ENCODE measurements at places on chromosomes 7 and 10.

DNA sequence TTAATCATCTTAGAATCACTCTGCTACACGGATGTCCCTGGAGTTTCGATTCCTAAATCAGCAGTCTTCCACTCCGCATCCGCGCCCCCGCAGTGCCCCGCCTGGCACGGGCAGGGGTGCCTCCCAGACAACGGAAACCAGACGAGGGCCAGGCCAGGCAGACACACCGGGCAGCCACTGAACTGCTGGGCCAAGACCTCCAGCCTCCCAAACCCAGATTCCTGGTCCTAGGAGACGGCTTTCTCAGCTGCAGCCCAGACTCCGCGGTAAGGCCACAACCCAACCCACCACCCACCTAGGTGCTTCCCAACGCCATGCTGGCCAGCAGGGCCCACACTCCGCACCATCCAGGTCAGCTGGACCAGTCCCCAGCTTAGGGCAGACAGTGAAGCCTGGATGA, 33.2 kb downstream of the MAD1L1 start:
- DNase-seq, result no peak

- DNase-seq, result no peak
These were observed 316.6 kb downstream of the KCNMA1 start for GRCh38 chr10:77320971-77321471.

DNA sequence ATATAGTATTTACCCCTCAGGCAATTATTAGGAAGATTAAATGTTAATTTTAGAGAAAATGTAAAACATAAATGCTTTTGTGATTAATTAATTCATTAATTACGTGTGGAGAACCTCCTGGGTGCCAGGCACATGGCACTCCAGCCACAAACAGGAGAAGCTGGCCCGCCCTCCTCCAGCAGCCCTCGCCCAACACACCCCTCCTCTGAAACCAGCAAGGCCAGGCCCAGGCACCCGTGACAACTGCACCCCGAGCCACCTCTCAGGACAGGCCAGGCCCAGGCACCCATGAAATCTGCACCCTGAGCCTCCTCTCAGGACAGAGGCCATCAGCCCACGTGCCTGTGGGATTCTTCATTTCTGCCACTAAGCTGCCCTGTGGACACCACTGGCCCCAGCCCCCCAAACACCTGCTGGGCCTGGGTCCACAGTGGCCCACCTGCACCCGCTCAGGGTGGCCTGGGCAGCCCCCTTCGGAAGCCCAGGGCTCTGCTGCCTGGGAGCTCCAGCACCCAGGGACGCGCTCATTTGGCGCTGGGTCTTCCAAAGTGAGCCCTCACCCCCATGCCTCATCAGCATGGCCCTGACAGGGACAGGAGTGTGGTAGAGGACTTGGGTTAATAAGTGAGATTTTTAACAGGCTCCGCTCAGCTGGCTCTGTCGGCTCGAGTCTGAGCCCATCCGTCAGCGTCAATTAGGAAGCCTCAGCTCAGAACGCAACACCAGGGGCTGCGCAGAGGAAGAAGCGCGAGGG, 482.1 kb downstream of the DNAJB6 start:
- no peak for DNase-seq

DNA sequence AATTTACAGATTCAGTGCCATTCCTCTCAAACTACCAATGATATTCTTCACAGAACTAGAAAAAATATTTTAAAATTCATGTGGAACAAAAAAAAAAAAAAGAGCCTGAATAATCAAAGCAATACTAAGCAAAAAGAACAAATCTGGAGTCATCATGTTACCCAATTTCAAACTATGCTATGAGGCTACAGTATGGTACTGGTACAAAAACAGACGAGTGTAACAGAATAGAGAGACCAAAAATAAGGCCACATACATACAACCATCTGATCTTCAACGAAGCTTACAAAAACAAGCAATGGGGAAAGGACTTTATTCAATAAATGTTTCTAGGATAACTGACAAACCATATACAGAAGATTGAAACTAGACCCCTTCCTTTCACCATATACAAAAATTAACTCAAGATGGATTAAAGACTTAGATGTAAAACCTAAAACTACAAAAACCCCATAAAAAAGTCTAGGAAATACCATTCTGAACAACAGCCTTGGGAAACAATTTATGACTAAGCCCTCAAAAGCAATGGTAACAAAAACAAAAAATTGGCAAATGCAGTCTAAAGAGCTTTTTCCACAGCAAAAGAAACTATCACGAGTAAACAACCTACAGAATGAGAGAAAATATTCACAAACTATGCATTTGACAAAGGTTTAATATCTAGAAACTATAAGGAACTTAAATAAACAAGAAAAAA, 207.7 kb downstream of the PTN start:
- DNase-seq, result no peak

DNA sequence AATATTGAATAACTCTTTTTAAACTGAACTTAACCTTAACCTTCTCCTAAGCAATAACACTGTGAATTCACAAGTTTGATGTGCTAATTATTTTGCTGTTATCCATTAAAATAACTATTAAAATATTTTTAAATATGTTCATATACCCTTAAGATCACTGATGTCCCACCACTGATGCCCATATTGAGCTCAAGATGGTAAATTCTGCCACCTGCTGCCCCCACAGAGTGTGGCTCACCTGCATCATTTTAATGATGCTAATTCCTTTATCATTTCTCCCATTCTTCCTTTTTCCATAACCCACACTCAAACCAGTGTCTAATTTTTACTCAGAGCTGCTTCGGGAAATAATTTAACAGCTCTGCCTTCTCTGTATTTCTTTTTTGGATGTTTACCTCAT, 82.3 kb upstream of the ARID5B start:
- DNase-seq, result no peak

- DNase-seq, result no peak
These were observed 16.5 kb upstream of the ARL4A start for GRCh38 chr7:12670743-12671520.

- DNase-seq, result no peak
These were observed 18.5 kb upstream of the NPFFR1 start for GRCh38 chr10:70302292-70302691.

- DNase-seq, result no peak
These were observed 61.9 kb upstream of the NKX6-2 start for GRCh38 chr10:132847856-132848255.

GRCh38 chr7:12328888-12329770, 74.5 kb downstream of the VWDE start:
- DNase-seq, result no peak

DNA sequence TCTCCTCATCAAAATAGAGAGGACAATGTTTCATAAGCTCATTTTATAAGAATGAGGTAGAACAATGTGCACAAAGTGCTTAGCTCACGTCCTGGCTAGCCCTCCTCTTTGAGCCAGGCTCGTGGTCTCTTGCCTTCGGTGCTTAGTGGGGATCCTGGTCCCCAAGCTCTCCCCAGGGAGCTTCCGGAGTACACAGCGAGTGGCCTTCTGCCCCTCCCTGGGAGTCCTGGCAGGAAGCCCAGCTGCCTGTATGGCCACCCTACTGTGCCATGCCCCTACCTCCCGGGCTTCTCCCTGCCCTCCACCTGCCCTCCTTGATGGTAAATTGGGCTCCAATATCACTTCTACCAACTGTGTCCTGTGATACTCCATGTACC, 868 bp downstream of the MYO1G start:
- DNase-seq, result no peak

DNA sequence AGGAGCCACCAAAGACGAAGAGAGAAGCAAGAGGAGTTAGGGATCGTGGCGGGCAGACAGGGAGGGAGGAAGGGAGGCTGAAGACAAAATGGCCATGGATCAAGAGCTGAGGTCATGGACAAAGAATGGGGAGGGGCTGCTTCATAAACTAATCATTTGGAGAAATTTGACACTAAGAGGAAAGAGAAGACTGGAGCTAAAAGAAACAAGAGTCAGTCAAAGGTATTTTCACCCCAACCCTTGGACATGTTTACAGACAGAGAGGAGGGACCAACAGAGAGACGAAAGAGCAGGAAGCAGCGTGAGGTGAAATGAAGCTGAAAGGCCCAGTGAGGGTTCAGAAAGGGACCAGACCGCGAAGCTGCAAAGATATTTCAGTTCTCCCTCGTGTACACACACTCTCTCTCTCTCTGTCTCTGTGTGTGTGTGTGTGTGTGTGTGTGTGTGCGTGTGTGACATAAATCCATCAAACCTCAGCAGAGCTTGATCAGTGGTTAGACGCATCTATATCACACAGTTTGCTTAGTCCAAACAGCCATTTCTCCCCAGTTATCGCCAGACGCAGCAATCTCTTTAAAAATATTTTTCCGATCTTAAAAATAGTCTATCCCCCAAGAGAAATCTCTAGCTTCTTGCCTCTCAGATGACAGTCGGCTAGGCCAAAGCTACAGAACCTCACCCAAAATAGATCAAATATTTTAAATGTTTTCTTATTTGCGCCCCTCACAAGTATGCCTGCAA, 12.5 kb upstream of the CALD1 start:
- no peak for DNase-seq

- DNase-seq, result no peak
These were observed 3.5 kb downstream of the PDLIM1 start for GRCh38 chr10:95287281-95287680.

GRCh38 chr7:5197811-5198210, 7.8 kb downstream of the WIPI2 start:
- no peak for DNase-seq

- DNase-seq, result no peak
These were observed 116.5 kb downstream of the ZNF438 start for GRCh38 chr10:30915146-30915545.

GRCh38 chr7:149261316-149261828, 624 bp upstream of the ZNF783 start:
- no peak for DNase-seq

- no peak for DNase-seq
These were observed 221.7 kb downstream of the DNAJB6 start for GRCh38 chr7:157558516-157558874.

DNA sequence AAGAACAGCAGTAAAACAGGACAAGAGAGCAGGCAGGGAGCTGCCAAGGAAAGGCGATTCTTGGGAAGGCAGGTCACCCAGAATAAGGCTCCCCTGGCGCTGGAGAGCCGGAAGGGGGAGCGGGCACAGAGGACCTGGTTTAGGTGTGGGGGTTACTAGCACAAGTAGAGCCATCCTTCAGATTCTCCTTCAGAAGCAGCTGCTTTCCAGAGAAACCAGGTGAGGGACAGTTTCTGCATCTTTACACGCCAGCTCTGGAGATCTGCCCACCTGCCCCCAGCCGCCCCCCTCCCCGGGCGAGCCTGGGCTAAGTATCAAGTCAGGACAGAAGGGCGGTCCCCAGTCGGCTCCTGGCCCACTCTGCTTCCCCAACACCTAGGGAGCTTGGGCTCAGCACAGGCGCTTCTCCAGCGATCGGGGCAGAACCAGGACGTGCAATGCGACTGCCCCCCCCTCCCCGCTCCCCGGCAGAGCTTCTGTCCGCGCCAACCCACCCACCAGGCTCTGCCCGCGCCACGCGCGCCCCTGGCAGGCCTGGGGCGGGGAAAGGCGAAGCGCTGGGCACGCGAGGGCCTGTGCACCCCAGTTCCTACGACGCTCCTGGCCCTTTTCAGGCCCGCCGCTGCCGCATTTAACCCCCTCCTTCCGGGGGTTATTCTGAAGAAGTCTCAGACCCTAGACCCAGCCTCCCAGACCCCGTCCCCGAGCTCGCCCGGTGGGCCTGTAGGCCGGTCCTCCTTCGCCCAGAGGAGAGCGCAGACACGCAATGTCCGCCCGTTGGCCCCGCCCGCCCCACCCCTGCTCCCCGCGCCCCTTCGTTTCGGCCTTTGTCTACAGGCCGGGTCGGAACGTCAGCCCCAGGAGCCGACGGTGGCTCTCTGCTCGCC, 4.4 kb upstream of the EN2 start:
- DNase-seq, result no peak

GRCh38 chr7:140435252-140435895, 31.5 kb downstream of the RAB19 start:
- DNase-seq, result no peak

GRCh38 chr7:79176859-79177477, 276.5 kb downstream of the MAGI2 start:
- DNase-seq, result no peak

- no peak for DNase-seq
These were observed 90.4 kb upstream of the FAM171A1 start for GRCh38 chr10:15461353-15462108.

GRCh38 chr7:158695726-158696452, 8.7 kb downstream of the NCAPG2 start:
- no peak for DNase-seq

DNA sequence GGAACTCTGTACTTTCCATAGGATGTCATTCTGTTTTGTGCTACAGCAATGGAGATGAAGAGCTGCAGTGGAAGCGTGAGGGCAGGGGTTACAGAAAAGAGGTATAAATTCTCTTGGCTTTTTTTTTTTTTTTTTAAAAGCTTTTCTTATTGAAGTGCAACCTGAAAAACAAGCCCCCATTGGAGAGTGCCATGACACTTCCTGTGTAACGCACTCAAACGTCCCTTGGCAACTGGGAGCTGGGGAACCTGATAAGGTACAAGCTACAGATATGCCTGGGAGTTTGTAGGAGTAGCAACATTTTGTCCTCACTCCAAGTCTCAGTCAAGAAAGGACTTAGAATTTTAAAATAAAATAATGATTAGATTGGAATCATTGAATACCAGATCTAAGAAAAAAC, 512.1 kb downstream of the RPS24 start:
- no peak for DNase-seq

DNA sequence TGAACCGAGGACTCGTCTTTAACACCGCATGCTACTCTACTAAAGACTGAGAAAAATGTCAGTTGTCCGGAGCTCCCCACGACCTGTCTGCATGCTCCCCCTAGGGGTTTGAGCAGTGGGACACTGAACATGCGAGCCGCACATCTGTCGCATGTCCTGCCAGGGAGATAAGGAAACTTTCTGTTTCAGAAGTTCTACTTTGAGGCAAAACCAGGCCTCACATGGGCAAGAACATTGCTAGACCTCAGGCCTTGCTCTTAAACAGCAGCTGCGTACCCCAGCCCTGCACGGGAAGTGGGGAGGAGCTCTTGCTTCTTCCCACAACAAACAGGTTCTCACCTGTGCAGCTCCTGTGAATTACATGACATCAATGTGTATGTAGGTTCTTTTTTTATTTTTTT, 30.3 kb upstream of the HERPUD2 start:
- no peak for DNase-seq

DNA sequence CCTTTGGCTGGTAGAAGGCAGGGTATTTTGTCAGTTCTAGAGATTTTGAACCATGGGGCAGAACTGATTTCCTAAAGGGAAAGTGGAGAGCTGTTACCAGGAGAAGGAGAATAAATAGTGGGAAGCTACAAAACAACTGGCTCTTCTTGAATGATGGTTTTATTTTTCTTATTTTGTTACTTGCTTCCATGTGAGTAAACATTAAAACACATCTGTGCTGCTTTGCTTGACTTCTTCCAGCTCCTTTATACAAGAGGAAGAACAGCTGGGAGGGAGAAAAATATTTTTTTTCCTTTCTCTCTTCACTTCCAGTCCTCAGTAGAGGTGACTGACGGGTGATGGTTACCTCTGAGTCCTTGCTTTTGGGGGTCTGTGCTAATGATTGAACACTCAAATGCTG, 30.0 kb upstream of the SYPL1 start:
- no peak for DNase-seq

- no peak for DNase-seq
These were observed 37.8 kb upstream of the GALNTL5 start for GRCh38 chr7:151918510-151918843.

GRCh38 chr10:62093863-62094291, 174.8 kb downstream of the RTKN2 start:
- DNase-seq, result no peak

GRCh38 chr10:132186488-132187429, at the start of gene DPYSL4:
DPYSL4 (plus strand) TSS chr10:132186948; CDS start chr10:132187064, 116 bp downstream.
- DNase-seq, result no peak

GRCh38 chr7:79282882-79283602, 170.4 kb downstream of the MAGI2 start:
- DNase-seq, result no peak

Data from stimulated activated CD8-positive, alpha-beta memory T cell treated with anti-CD3 and anti-CD28 coated beads, Interleukin-2, amount 100 ng/mL, for 1 hour (primary cell).